ENCODE measurements at places on chromosomes 1 and 21.

DNA sequence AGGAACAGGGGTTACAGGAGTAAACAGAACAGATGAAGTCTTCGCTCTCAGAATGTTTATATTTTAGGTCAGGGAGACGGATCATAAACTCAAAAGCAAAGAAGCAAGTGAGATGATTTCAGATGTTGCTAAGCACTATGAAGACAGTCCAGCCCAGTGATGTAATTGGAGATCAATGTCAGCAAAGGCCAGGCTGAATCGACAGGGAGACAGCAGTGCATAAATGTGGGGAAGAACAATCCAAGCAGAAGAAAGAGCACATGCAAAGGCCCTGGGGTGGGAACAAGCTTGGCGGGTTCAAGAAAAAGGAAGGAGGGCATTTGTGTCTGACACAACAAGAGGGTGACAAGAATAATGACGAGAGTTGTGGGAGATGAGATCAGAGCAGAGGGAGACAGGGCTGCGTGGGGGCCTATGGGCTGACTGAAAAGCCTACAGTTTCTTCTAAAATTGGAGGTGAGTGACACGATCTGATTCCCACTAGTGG is 47.0 kb downstream of the TAS1R2 start:
- no peak for DNase-seq

DNA sequence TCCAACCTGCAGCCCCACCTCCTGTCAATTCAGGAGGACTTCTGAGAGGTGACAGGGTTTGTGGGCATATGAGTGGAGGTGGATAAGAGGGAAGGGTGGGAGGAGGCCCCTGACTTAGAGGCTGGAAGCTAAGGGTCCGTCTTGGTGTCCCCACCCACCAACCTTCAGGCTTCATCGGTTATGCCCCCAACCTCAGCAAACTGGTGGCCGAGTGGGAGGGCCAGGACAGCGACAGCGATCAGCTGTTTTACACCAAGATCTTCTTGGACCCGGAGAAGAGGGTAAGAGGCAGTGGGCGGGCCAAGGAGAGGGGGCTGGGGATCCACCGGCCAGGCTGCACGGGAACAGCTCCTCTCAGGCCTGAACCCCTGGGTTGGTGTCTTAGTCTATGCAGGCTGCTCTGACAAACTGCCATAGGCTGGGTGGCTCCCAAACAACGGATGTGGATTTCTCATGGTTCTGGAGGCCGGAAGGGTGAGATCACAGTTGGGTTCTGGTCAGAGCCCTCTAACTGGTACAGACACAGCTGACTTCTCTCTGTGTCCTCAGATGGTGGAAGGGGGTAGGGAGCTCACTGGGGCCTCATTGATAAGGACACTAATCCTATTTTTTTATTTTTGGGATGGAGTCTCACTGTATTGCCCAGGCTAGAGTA is 18.1 kb downstream of the PLOD1 start:
- no peak for DNase-seq

DNA sequence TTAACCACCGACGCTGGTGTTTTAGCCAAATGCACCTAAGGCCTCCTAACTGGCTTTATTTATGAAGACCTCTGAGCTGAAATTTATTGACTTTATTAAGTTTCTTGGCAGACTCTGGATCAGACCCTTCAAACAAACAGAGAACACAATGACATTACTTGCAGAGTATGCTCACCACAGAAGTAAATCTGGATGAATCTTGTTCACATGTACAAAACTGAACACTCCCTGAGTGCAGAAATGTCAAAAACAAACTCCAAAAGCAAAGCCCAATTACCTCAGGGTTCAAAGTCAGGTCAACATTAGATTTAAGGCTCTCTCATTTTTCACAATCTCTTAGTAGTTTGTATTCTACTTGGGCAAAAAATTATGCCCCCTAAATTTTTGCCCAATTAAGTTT is 218.6 kb downstream of the SLC45A1 start:
- no peak for DNase-seq

- no peak for DNase-seq
Measured at GRCh38 chr1:180786624-180787023, 126.1 kb upstream of the KIAA1614 start.

- no peak for DNase-seq
Measured at GRCh38 chr21:35410656-35411055, 361.6 kb upstream of the RUNX1 start.

- DNase-seq: no peak
Measured at GRCh38 chr1:32307324-32307723, 15.4 kb downstream of the HDAC1 start.

GRCh38 chr1:58155418-58156123 is 391.0 kb downstream of the OMA1 start:
- DNase-seq: no peak

GRCh38 chr1:245463392-245464165 is 308.8 kb downstream of the KIF26B start:
- no peak for DNase-seq

DNA sequence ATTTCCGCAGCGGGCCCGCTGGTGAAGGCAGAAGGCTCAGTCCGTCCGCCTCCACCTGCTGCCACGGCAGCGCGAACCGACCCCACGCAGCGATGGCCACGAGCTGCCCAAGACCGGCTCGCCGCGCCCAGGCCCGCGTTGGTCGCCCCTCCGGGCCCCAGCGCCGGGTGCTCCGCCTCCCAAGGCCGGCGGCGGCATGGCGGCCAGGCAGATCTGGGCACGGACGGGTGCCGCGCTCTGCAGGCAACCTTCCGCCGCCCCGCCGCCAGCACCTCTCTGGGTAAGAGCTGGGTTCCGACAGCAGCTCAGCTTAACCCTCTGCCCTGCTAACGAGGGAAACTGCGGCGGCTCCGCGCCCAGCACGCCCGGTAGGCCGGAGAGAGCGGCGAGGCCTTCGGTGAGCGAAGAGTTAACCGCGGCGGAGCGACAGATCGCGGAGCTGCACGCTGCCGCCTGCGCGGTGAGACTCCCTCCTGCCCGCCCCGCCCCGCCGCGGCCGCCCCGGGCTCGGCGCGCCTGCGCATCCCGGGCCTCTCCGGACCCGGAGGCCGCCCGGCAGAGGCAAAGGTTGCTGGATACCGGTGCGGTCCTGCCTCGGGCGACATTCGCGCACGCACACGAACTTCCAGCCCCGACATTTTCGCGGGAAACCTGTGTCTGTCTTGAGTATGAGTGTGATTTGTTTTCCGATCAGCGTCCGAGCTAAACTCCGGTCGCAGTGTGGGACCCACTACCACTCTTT is at the start of gene C1orf53:
Gene C1orf53 (plus strand): TSS at position 177 of the 742 bp plus-strand sequence. CDS start 20 bp downstream, at position 197.
- peak; percentile 49 for DNase-seq

- DNase-seq: no peak
Measured at GRCh38 chr1:226733304-226733703, 5.8 kb downstream of the ITPKB start.

GRCh38 chr1:23809751-23810171 is 9.2 kb upstream of the GALE start:
- peak; percentile 18 for DNase-seq

DNA sequence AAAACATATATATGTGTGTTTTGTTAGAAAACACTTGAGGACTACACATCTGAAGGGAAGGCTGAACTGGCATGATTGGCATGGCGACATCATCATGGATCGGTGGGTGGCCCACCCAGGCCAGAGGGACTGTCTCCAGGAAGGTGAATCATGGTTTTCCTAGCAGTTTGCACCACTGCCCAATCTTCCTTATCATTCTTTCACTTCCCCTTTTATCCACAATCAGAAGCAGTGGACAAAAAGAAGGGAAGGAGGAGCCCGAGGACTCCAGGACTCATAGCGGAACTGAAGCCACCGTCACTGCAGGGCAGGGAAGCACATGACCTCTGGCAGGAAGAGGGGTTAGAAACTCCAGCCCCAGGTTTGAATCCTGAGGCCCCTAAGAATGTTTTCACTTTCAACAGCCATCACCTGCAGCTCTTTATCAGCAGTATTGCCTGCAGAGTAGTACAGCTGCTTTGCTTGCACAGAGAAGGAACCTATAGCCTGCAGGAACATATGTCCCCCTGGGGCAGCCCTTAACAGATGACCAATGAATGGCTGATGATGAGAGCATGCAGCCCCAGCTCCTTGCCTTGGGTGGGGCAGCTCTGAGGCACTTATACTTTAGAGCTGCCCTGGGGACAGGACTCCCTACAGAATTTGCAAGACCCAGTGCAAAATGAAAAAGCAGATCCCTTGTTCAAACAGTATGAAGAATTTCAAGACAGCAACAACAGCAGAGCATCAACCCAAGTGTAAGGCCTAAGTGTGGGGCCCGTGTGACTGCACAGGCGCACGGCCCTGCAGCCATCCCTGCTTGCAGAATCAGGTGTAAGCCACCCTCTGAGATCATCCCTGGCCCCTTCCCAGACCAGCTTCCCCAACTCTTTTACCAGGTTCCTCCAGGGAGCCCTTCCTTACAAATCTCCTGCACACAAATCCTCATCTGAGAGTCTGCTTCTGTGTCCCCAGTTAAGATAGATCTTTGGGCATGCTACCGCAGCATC is 241.8 kb upstream of the IRF2BP2 start:
- no peak for DNase-seq

DNA sequence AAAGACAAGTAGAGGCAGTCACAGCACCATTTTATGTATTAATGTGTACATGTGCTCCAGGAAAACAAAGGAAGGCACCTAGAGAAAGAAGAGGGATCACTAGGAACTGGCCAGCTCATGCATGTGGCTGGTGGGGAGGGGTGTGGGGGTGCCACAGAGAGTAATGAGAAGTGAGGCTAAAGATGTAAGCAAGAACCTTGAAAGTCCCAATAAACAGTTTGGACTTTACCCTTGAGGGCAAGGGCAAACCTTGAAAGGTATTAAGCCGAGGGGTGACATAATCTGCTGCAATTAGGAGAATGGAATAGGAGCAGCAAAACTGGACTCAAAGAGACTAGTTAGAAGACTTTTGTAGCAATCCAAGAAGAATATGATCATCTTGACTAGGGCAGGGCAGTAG is 51.5 kb downstream of the ERI3 start:
- no peak for DNase-seq

DNA sequence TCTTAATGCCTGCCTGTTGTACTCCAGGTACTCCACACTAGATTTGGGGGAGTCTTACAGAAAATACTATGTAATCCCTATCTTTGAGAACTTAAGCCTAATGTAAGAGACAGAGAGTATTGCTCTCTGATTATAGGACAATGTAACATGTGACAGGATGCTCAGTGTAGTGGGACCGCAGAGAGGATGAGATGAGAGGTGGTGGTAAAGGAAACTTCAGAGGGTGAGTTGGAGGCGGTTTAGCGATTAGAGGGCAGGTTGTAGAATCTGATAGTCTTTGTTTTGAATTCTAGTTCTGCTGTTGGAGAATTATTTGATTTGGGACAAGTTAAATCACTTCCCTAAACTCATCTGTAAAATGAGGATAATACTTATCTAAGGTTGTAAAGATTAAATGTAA is 5.4 kb downstream of the SOAT1 start:
- DNase-seq: no peak

- no peak for DNase-seq
Measured at GRCh38 chr1:35834218-35834617, 26.4 kb downstream of the AGO4 start.

GRCh38 chr1:26583646-26584485 is 54.3 kb downstream of the RPS6KA1 start:
- DNase-seq: no peak

GRCh38 chr1:27179379-27179778 is 24.5 kb upstream of the SLC9A1 start:
- no peak for DNase-seq

DNA sequence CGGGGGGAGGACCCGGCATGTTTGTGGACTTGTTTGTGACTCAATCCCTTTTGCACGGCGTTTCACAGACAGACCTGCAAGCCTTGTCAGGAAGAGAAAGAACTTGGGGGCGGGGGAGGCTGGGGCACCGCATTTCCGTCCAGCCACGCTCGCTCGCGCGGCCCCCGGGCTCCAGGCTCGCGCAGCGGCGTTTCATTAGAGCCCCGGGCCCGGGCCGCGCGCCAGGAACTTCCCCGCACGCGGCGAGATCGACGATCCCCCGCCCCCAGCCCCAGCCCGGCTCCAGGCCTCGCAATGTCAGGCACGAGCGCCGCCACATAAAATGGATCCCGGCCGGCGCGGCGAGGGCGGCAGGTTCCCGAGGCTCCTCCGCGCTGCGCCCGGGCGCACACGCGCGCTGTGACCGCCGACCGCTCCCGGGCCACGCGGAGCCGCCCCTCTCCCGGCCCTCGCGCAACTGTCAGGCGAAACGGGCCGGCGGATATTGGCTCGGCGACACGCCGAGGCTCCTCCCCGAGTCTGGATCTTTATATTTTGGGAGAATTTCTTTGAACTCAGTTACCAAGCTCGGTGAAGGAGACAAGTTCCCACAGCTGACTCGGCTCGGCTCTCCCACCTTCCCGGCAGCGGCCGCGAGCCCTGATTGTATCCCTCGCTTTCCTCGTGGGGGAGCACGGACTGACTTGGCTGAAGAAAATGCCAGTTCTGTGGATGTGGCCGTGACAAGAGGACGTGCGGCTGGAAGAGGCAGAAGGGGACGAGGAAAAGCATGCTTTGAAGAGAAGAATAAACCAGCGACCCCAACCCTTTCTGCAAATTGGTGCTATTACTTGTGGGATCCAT is at the start of gene KIF26B:
Gene KIF26B (plus strand): TSS at position 557 of the 843 bp plus-strand sequence. CDS start 440 bp downstream, outside the sequence.
- DNase-seq: peak; percentile 12

GRCh38 chr1:238450976-238451375 is 560.3 kb upstream of the ZP4 start:
- DNase-seq: no peak

GRCh38 chr1:35298464-35298863 is 30.0 kb downstream of the ZMYM4 start:
- DNase-seq: no peak

- peak; percentile 98 for DNase-seq
Measured at GRCh38 chr1:54547601-54548388, at the start of gene ACOT11. ACOT11 (plus strand) TSS chr1:54548228; CDS start chr1:54548310, 82 bp downstream.

DNA sequence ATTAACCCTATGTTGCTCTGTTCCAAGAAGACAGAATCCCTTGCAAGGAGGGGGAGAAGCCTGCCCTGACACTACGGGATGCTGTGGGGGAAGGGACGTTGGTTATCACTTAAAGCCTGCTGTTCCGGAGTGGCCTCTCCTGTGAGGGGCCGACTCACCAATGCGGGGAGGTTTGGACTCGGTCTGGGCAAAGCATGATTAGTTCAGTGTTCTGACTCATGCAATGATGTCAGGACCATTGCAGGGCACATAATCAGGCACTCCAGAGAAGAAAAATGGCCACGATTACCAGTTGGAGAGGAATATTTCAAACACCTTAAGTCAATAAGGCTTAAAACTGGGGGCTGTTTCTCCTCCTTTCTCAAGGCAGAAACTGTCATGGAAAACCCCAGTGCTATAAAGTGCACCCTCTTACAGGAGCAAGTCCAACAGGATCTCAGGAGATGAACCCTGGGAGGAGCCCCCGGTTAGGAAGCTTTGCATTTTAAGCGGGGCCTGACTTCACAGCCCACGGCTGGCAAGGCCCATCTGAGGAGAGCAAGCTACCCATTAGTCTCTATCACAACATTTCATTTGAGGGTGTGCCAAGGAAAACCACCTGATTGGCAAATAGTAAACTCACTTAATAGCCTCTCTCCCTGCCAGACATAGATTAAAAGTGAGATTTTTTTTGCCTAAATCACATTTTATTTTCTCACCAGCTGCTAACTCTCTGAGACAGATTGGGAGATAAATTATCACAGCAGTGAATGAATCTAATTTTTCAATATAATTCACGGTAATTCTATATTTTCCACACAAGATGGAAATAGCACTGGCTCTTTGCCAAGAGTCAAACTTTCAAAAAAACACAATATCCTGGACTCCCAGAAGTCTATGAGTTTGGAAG is 202.5 kb downstream of the C1orf94 start:
- DNase-seq: no peak

GRCh38 chr1:70188522-70188921 is 16.9 kb downstream of the LRRC40 start:
- DNase-seq: no peak

- no peak for DNase-seq
Measured at GRCh38 chr1:16254263-16254928, 17.4 kb upstream of the CPLANE2 start.

GRCh38 chr1:36040238-36040637 is 43.7 kb upstream of the TEKT2 start:
- no peak for DNase-seq

GRCh38 chr21:45821998-45822397 is 159.6 kb upstream of the COL6A1 start:
- no peak for DNase-seq

Data from DMS 273 treated with DMSO at 0.1 percent for 48 hours (cell line).